Activated naive CD8-positive, alpha-beta T cell treated with anti-CD3 and anti-CD28 coated beads for 36 hours (primary cell): ENCODE measurements at places on chromosomes 12 and 14. TPM values are rescaled to one million over a fixed set of nuclear protein-coding genes. Genes with fewer than 3 reads are reported as not detected.

DNA sequence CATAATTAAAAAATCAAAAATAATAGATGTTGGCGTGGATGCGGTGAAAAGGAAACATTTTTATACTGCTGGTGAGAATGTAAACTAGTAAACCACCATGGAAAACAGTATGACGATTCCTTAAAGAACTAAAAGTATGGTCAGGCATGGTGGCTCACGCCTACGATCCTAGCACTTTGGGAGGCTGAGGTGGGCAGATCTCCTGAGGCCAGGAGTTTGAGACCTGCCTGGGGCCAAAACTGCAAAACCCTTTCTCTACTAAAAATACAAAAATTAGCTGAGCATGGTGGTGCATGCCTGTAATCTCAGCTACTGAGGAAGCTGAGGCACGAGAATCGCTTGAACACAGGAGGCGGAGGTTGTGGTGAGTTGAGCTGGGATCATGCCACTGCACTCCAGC, 195.7 kb upstream of the BMP4 start:
- H3K36me3 ChIP-seq, result no peaks in the 10 kb centered on the region
- H3K4me1 ChIP-seq, result no peaks in the 10 kb centered on the region
- H3K4me3 ChIP-seq, result no peak overlapping the region

Gene KRT6B
- total RNA-seq, result not detected

GRCh38 chr12:56236091-56236490, 6.2 kb downstream of the SLC39A5 start:
- no peaks in the 10 kb centered on the region for H3K27me3 ChIP-seq
- no peaks in the 10 kb centered on the region for H3K4me1 ChIP-seq
- no peaks in the 10 kb centered on the region for H3K36me3 ChIP-seq

Gene ITPR2
- total RNA-seq, result 27.3 TPM

Gene CTDSP2
- 91.4 TPM for total RNA-seq

Gene B4GALNT1
- 1.5 TPM for total RNA-seq

DNA sequence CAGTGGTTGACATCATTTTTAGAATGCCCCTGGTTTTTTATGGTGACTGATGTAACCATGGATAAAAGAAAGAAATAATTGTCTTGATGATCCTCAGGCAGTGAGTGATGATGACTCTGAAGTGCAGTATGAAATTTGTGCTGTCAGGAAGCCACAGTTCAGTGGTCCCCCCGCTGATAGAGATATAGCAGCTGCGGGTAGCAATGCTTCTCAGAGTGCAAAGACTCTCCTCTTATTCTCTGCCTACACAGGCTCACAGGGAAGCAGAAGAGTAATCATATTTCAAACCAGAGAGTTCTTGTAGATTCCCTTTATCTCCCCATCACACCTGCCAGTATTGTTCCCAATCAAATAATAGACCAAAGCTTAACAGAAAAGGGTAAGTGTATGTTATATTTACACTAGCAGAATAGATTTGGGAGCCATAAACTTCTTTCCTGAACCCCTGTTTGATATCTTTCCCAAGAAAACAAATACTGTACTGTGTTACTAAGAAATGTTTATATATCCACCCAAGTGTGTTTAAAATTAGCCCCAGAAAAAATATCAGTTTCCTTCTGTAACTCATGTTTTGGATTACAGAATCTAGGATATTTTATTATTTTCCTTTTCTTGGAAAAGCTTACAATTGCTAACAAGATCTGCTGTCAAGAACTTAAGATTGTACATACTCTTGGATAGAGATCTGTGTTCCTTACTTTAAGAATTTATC, 1817.4 kb upstream of the FLRT2 start:
- no peaks in the 10 kb centered on the region for H3K4me1 ChIP-seq
- H3K36me3 ChIP-seq, result no peaks in the 10 kb centered on the region
- no peak for DNase-seq
- no peak overlapping the region for H3K27ac ChIP-seq
- H3K4me3 ChIP-seq, result no peak overlapping the region
- no peaks in the 10 kb centered on the region for H3K27me3 ChIP-seq

DNA sequence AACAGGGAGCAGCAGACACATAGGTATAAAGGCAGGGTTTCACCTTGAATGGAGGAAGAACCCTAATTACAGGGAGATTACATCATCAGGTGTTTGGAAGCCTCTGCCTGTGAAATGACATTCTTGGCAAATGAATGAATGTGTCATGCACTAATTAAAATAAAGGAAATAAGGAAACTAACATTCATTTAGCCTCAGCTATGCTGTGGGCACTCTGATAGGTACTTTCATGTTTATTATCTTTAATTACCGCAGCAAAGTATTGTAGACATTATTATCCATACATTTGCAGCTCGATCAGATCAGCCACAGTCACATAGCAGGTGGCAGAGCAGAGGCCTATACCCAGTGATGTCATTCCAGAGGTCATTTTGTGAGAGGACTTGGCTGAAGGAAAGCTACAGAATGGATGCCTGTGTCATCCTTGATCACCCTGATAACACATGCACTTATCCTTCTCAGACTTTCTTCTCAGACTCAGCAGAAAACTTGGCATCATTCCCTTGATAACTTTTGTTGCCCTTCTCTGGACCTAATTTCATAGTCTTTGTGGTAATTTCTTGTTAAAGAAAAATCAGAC, 18.4 kb downstream of the ZNF664 start:
- DNase-seq, result no peak
- no peak overlapping the region for H3K27ac ChIP-seq
- H3K4me1 ChIP-seq, result peaks cover 45% of the 10 kb centered on the region

DNA sequence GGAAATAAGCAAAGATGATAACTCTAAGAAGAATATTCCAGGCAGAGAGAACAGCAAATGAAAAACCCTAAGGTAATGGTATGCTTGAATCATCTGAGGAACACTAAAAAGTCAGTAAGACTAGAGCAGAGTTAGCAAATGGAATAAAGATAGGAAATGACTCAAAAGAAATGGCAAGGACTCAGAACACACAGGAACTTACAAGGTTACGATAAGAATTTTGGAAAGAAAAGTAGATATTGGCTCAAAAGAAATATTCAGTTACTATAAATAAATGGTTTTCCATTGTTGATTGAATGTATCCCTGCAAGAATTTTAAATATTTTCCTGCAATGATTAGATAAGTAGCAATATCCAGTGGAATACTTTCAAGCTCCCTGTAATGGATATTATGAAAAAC, 705.8 kb downstream of the C12orf50 start:
- H3K36me3 ChIP-seq, result no peaks in the 10 kb centered on the region
- no peak overlapping the region for H3K27ac ChIP-seq
- H3K4me1 ChIP-seq, result no peaks in the 10 kb centered on the region
- no peaks in the 10 kb centered on the region for H3K27me3 ChIP-seq
- DNase-seq, result no peak

GRCh38 chr14:35367056-35367372, 37.5 kb downstream of the NFKBIA start:
- peak overlapping the region; percentile 92 for H3K27ac ChIP-seq
- peaks cover 4% of the 10 kb centered on the region for H3K36me3 ChIP-seq

Gene CD9
- 18.1 TPM for total RNA-seq

Gene FKBP3
- 70.2 TPM for total RNA-seq

- no peak overlapping the region for H3K4me3 ChIP-seq
- H3K4me1 ChIP-seq, result no peaks in the 10 kb centered on the region
- H3K27me3 ChIP-seq, result no peaks in the 10 kb centered on the region
- DNase-seq, result no peak
- no peak overlapping the region for H3K27ac ChIP-seq
Observed at GRCh38 chr14:36768638-36769337, 107.1 kb downstream of the PAX9 start.

Gene PLEKHD1
- total RNA-seq, result not detected

Gene DLGAP5
- total RNA-seq, result 69.2 TPM

- no peak for DNase-seq
- H3K4me3 ChIP-seq, result no peak overlapping the region
- no peak overlapping the region for H3K27ac ChIP-seq
- H3K36me3 ChIP-seq, result peaks cover 8% of the 10 kb centered on the region
- H3K27me3 ChIP-seq, result no peaks in the 10 kb centered on the region
Observed at GRCh38 chr12:62536546-62536945, 69.9 kb downstream of the MON2 start.

DNA sequence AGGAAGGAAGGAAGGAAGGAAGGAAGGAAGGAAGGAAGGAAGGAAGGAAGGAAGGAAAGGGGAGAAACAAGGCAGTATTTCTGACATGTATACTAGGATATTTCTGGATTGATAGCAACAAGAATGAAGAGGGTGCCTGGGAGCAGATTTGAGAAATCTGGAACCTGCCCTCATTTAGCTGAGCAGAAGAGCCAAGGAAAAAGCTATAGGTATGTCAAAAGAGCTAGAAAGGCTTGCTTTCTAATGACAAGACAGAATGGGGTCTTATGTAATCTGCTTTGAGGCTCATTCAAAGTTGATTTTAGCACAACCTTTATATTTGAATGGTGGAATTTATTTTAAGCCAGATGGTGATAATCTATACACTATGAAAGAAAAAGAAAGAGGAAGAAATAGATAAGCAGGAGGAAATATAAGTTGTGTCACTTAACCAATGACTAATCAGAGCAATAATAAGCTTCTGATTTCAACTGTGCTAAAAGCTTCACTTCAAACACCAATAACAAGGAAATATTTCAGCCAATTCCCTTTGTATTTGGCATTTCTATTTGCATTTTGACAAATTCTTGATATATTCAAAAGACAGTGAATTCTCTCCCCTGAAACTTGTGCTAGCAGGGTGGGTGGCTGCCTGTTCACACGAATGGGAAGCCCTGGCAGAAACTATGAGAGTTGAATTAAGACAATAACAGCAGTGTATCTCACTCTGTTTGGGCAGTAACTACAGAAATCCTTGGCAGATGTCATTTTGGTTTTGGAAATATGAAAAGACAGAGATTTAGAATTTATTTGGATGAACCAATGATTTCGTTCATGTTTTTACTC, 76.3 kb upstream of the FLRT2 start:
- no peaks in the 10 kb centered on the region for H3K36me3 ChIP-seq
- H3K27ac ChIP-seq, result no peak overlapping the region
- DNase-seq, result no peak

Gene CRIP2
- 0.41 TPM for total RNA-seq

GRCh38 chr14:33810308-33810707, 140.6 kb downstream of the EGLN3 start:
- no peaks in the 10 kb centered on the region for H3K36me3 ChIP-seq
- H3K4me1 ChIP-seq, result no peaks in the 10 kb centered on the region
- no peak overlapping the region for H3K4me3 ChIP-seq
- H3K27ac ChIP-seq, result no peak overlapping the region
- peaks cover 10% of the 10 kb centered on the region for H3K27me3 ChIP-seq

DNA sequence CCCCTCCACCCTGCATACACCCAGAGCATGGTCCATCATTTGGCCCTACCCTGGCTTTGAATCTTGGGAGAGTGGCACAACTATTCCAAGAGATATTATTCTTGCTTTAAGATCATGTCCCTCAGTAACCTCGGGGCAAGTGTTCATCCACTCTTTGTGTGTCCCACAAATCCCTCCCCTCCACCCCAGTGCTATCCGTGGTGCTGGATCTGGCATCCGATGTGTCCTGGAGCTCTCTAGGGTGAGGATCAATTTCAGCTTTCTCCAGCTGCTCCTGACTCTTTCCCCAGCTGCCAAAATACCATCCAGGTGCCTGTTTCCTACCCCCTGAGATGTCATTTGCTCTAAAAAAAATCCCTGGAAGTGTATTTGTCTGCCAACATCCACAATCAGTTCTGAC, 64.8 kb upstream of the CMKLR1 start:
- H3K36me3 ChIP-seq, result no peaks in the 10 kb centered on the region
- H3K27ac ChIP-seq, result no peak overlapping the region
- DNase-seq, result no peak
- H3K4me3 ChIP-seq, result no peak overlapping the region

DNA sequence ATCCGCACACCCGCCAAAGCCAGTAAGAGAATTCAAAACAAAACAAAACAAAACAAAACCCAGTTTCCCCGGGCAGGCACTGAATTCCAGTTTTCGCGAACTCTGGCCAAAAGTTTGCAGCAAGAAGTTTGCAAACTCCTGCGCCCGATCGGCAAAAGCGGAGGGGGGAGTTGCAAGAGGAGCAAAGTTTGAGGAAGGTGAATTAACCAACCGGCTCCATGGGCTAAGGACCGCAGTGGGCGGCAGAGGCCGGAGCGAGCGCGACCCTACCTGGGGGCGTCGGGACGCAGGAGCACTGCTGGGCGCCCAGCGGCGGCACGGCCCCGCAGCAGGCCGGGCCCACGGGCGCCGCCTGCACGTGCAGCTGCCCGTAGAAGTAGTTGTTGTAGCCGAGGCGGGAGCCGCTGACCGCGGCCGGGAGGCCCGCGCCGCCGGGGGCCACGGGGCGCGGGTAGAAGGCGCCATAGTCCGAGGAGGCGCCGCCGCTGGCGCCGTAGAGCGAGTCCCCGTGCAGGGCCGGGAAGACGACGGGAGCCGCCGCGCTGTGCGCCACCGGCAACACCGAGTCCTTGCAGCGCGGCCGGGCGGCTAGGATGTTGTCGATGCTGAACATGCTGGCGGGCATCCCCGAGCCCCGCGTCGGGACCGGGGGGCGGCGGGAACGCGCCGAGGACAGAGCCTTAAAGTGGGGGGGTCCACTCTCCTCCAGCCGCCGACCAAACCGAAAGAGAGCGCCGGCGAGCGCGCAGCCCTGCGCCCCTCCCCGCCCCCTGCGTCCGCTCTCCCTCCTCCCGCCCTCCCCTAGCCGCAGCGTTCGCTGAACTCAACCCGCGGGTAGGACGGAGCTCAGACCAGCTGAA, at the start of gene GSC:
Gene GSC, minus strand, starts transcription at position 723 of the 860 bp plus-strand sequence. Its CDS starts 98 bp downstream, at position 625.
- no peak within 1 kb of the TSS for H3K27ac ChIP-seq
- H3K27me3 ChIP-seq, result peaks cover 94% of the 10 kb centered on the region

- H3K4me3 ChIP-seq, result no peak overlapping the region
- H3K27ac ChIP-seq, result no peak overlapping the region
- H3K27me3 ChIP-seq, result peaks cover 3% of the 10 kb centered on the region
- no peaks in the 10 kb centered on the region for H3K36me3 ChIP-seq
Observed at GRCh38 chr12:110105986-110106385, 18.2 kb upstream of the IFT81 start.

- H3K27ac ChIP-seq, result peak overlapping the region; percentile 75
- peaks cover 4% of the 10 kb centered on the region for H3K4me1 ChIP-seq
- H3K36me3 ChIP-seq, result no peaks in the 10 kb centered on the region
- peak; percentile 53 for DNase-seq
- peaks cover 4% of the 10 kb centered on the region for H3K27me3 ChIP-seq
- H3K4me3 ChIP-seq, result peak overlapping the region; percentile 71
Observed at GRCh38 chr12:6056406-6057240, 67.8 kb downstream of the VWF start.

Gene VRTN
- total RNA-seq, result not detected

DNA sequence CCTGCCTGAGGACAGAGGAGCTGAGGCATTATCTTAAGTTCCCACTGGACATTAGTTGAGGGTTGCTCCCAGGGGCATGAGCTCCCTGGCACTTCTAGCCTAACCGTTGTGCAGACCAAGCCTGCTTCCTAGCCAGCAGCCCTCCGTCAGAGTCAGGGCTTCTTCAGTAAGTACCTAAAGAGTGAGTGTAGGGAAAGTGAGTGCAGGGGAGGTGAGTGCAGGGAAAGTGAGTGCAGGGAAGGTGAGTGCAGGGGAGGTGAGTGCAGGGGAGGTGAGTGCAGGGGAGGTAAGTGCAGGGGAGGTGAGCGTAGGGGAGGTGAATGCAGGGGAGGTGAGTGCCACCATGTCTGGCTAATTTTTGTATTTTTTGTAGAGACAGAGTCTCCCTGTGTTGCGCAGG, 190.5 kb downstream of the ESRRB start:
- H3K27me3 ChIP-seq, result no peaks in the 10 kb centered on the region
- no peaks in the 10 kb centered on the region for H3K4me1 ChIP-seq
- H3K4me3 ChIP-seq, result no peak overlapping the region

- H3K36me3 ChIP-seq, result peaks cover 24% of the 10 kb centered on the region
- peaks cover 9% of the 10 kb centered on the region for H3K4me1 ChIP-seq
- no peak overlapping the region for H3K4me3 ChIP-seq
- DNase-seq, result no peak
Observed at GRCh38 chr12:88058719-88059077, 29.5 kb upstream of the C12orf50 start.
